ENCODE measurements at places on chromosomes 1 and 21. TPM values are rescaled to one million over a fixed set of nuclear protein-coding genes. Genes with fewer than 3 reads are reported as not detected.
A peak's percentile ranks its signal among the peaks of the same experiment; 100 is the strongest.

GRCh38 chr1:183273300-183273699 lies 87.2 kb downstream of the LAMC2 start:
- no peak overlapping the region for H3K4me3 ChIP-seq
- no peaks in the 10 kb centered on the region for H3K4me1 ChIP-seq
- no peaks in the 10 kb centered on the region for H3K27me3 ChIP-seq
- no peak overlapping the region for H3K27ac ChIP-seq

GRCh38 chr1:100543640-100544039 lies 5.7 kb downstream of the GPR88 start:
- no peak for DNase-seq
- H3K4me1 ChIP-seq = peaks cover 13% of the 10 kb centered on the region
- peaks cover 38% of the 10 kb centered on the region for H3K27me3 ChIP-seq
- no peaks in the 10 kb centered on the region for H3K36me3 ChIP-seq
- no peak overlapping the region for H3K4me3 ChIP-seq
- no peak overlapping the region for H3K27ac ChIP-seq

IKBKE gene
- total RNA-seq = 77.4 TPM

RGS16 gene
- total RNA-seq = 1.7 TPM

DNA sequence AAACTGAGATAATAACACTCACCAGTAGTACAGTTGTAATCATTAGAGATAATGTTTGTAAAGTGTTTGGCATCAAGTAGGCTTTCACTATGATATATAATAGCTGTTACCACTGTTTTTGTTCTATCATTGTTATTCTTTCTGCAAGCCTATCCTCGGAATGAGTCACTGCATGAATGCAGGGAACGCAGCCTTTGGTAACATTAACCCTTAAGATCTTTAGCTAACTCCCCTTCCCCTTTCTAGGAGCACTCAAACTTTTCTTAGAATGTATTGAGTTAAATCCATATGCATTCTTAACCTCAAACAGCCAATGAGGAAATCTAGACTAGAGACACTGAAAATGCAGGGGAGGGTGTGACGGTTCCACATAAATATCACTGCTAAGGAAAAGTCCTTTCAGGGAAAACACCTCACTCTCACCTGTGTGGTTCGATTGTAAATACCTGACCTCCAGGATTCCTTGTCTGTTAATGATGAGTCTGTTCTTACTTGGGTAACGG lies 467.3 kb downstream of the SETD4 start:
- no peaks in the 10 kb centered on the region for H3K27me3 ChIP-seq
- H3K36me3 ChIP-seq = no peaks in the 10 kb centered on the region
- no peak overlapping the region for H3K4me3 ChIP-seq
- DNase-seq = no peak
- no peaks in the 10 kb centered on the region for H3K4me1 ChIP-seq
- no peak overlapping the region for H3K27ac ChIP-seq

GRCh38 chr1:87219626-87220025 lies 109.1 kb upstream of the LMO4 start:
- no peak overlapping the region for H3K27ac ChIP-seq
- no peaks in the 10 kb centered on the region for H3K36me3 ChIP-seq
- H3K4me1 ChIP-seq = no peaks in the 10 kb centered on the region
- no peaks in the 10 kb centered on the region for H3K27me3 ChIP-seq

GRCh38 chr1:59978511-59978910 lies 51.9 kb upstream of the CYP2J2 start:
- H3K4me3 ChIP-seq = no peak overlapping the region
- no peaks in the 10 kb centered on the region for H3K27me3 ChIP-seq
- DNase-seq = no peak
- H3K27ac ChIP-seq = no peak overlapping the region
- H3K4me1 ChIP-seq = peaks cover 8% of the 10 kb centered on the region

DNA sequence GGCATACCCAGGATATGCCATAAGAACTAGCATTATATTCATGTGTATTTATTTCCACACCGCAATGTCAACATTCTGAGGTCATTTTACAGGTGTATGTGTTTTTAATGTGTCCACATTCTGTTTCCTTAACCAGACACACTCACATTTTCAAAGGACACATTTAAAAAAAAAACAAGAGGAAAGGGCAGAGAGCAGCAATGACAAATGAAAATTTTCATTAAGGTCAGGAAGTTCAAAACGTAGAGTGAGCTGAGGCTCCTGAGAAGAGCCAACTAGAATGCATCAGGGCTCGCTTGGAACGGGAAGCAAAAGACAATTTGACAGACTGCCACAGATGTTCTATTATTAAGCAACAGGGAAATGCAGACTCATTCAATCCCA lies 4.8 kb upstream of the GNPAT start:
- H3K36me3 ChIP-seq = peaks cover 12% of the 10 kb centered on the region
- no peak overlapping the region for H3K4me3 ChIP-seq
- no peaks in the 10 kb centered on the region for H3K27me3 ChIP-seq
- peaks cover 52% of the 10 kb centered on the region for H3K4me1 ChIP-seq
- peak overlapping the region; percentile 79 for H3K27ac ChIP-seq

- no peak for DNase-seq
- no peak overlapping the region for H3K27ac ChIP-seq
- H3K27me3 ChIP-seq = no peaks in the 10 kb centered on the region
- H3K4me3 ChIP-seq = no peak overlapping the region
- no peaks in the 10 kb centered on the region for H3K4me1 ChIP-seq
Measured at GRCh38 chr1:91696321-91696720, 189.6 kb downstream of the TGFBR3 start.

- H3K36me3 ChIP-seq = no peaks in the 10 kb centered on the region
- H3K27ac ChIP-seq = no peak overlapping the region
- no peak for DNase-seq
- H3K4me1 ChIP-seq = peaks cover 10% of the 10 kb centered on the region
Measured at GRCh38 chr1:47686731-47687630, 249.1 kb downstream of the FOXD2 start.

F3 gene
- 105 TPM for total RNA-seq

DNA sequence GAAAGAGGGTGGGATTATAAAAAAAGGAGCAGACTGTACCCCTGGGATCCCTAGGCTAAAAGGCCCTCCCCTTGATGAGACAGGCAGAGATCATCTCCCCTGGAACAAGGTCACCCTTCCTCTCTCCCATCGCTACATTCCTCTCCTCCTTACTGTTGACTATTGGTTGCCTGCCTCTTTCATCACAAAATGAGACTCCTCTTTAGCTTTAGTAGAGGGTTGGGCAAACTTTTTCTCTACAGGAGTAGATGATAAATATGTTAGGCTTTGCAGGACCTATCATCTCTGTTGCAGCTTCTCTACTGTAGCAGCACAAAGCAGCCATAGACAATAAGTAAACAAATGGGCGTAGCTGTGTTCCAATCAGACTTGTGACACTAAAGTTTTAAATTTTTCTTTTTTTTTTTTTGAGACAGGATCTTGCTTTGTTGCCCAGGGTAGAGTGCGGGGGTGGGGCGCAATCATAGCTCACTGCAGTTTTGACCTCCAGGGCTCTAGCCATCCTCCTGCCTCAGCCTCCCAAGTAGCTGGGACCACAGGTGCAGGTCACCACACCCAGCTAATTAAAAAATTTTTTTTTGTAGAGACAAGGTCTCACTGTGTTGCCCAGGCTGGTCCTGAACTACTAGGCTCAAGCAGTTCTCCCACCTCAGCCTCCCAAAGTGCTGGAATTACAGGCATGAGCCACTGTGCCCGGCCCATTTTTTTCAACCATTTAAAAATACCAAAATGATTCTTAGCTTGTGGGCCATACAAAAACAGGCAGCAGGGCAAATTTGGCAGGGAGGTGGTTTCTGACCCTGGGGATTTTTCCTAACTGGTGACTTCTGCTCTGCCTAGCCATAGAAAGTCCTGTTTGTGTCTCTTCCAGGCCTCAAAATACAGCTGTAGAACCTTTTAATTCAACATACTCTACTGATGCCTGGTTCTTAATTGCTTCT lies 15.1 kb downstream of the MCL1 start:
- DNase-seq = peak; percentile 53
- peak overlapping the region; percentile 98 for H3K27ac ChIP-seq
- no peak overlapping the region for H3K4me3 ChIP-seq

CSMD2 gene
- not detected for total RNA-seq

- H3K27me3 ChIP-seq = no peaks in the 10 kb centered on the region
- peaks cover 10% of the 10 kb centered on the region for H3K4me1 ChIP-seq
- no peak overlapping the region for H3K27ac ChIP-seq
- DNase-seq = no peak
Measured at GRCh38 chr1:112935461-112936111, 20.4 kb downstream of the SLC16A1 start.

GRCh38 chr1:231093156-231093922 lies 53.3 kb upstream of the FAM89A start:
- H3K4me1 ChIP-seq = no peaks in the 10 kb centered on the region
- no peaks in the 10 kb centered on the region for H3K36me3 ChIP-seq
- no peak overlapping the region for H3K4me3 ChIP-seq
- DNase-seq = no peak
- no peak overlapping the region for H3K27ac ChIP-seq

DNA sequence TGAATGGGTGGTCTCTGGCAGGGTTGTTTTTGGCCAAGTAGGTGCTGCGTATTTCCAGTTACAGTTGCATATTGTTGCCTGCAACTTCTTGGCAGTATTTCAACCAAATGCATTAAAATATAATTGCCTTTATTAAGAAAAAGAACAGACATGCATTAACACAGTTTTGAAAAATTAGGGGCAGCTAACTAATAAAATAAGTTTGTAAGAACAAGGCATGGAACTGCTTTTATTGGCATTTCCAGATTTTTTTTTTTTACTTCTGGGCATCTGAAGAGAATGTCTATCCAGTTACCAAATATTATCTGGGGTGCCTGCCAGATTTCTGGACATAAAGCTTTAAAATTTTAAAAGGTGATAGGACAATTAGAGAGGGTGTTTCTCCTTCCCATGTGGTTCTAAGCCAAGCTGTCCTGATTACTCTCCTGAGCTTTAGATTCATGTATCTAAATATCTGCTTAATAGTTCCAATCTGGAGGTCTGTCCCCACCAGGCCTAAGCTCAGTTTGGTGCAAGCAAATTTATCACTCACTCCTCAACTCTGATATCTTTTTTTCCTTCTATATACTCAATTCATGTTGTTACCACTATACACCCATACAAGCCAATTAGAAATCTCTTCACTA lies 553.3 kb upstream of the USP24 start:
- no peak for DNase-seq
- H3K27ac ChIP-seq = no peak overlapping the region
- no peaks in the 10 kb centered on the region for H3K27me3 ChIP-seq
- H3K4me1 ChIP-seq = no peaks in the 10 kb centered on the region

TFF3 gene
- 374 TPM for total RNA-seq

DNA sequence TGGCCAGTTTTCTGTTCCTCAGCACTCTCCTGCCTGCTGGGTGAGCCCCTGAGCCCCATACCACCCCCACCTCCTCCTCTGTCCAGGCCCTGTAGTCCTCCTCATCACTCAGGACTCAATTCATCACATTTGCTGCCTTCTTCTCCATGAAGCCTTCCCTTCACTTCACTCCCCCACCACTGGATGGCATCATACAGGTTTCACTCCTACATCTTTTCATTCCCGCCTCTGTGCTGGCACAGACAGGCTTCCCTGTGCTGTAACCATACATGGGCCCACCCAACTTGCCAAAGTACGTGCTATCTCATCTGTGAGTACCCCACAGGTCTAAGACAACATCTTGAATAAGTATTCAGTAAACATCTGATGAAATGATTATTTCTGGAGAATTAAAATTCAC lies 56.9 kb downstream of the SLC45A1 start:
- DNase-seq = peak; percentile 49
- H3K36me3 ChIP-seq = no peaks in the 10 kb centered on the region
- peak overlapping the region; percentile 62 for H3K27ac ChIP-seq
- no peaks in the 10 kb centered on the region for H3K27me3 ChIP-seq

GRCh38 chr1:58165073-58165472 lies 381.5 kb downstream of the OMA1 start:
- DNase-seq = no peak
- no peak overlapping the region for H3K27ac ChIP-seq
- no peaks in the 10 kb centered on the region for H3K27me3 ChIP-seq
- H3K4me1 ChIP-seq = no peaks in the 10 kb centered on the region
- no peaks in the 10 kb centered on the region for H3K36me3 ChIP-seq
- no peak overlapping the region for H3K4me3 ChIP-seq

DNA sequence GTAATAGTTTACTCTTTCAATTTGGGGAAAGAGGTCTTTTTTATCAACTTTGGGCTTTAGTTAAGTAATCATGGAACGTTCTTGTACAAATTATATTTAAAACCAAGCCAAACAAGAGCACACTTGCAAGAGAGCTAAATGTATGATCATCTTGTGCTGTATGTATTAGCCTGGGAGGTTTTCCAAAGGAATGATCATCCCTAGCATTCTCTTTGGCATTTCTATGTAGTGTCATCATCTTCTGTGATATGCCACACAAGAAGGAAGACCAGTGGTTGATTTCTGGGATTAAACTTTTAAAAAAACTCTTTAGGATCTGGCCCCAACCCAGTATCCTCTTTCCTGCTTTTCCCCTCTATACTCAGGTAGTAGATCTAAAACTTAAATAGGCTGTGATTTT lies 38.4 kb upstream of the KCNQ4 start:
- no peaks in the 10 kb centered on the region for H3K27me3 ChIP-seq
- peaks cover 18% of the 10 kb centered on the region for H3K4me1 ChIP-seq

C1orf94 gene
- total RNA-seq = not detected

GRCh38 chr21:33391656-33392055 lies 11.6 kb upstream of the IFNGR2 start:
- H3K4me3 ChIP-seq = no peak overlapping the region
- no peaks in the 10 kb centered on the region for H3K4me1 ChIP-seq
- no peak overlapping the region for H3K27ac ChIP-seq
- H3K36me3 ChIP-seq = no peaks in the 10 kb centered on the region

DNA sequence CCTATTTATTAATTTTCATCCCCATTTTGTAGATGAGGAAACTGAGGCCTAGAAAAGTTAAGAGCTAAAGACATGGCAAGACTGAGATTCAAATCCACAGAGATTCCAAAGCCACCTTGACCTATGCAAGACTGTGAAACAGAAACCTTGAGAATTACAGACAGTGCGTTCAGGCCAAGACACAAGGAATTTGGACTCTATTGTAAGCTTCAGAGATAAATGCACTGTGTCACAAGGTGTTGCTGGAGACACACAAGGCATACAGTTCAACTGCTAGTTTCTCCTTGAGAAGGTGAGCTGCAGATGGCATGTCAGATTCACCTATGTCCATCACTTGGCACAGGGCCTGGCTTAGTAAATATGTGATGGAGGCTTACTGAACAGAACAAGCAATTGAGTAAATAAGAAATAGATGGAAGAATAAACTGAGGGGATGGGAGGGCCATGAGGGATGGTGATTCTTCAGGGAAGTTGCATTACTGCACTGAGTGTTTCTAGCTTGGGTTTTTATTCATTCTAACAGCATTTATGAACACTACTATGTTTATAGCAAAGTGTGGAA lies 215.0 kb downstream of the DAB1 start:
- no peak overlapping the region for H3K27ac ChIP-seq
- no peaks in the 10 kb centered on the region for H3K4me1 ChIP-seq
- no peaks in the 10 kb centered on the region for H3K36me3 ChIP-seq
- no peak for DNase-seq

EXO5 gene
- total RNA-seq = 6.7 TPM

BMP8B gene
- 16.8 TPM for total RNA-seq

DNA sequence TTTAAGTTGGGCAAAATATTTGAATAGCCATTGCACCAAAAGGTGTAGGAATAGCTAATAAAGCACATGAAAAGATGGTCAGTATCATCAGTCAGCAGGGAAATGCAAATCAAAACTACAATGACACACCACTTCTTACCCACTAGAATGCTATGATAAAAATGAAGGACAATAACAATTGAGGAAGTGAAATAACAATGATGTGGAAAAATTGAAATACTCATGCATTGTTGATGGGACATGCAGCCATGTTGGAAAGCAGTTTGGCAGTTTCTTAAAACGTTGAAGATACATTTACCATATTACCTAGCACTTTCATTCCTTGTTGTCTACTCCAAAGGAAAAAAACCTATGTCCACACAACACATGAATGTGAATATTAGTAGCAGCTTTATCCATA lies 28.4 kb downstream of the HSD3B1 start:
- no peaks in the 10 kb centered on the region for H3K27me3 ChIP-seq
- no peak for DNase-seq
- H3K27ac ChIP-seq = no peak overlapping the region
- no peaks in the 10 kb centered on the region for H3K4me1 ChIP-seq
- no peak overlapping the region for H3K4me3 ChIP-seq
- no peaks in the 10 kb centered on the region for H3K36me3 ChIP-seq

All from transverse colon (tissue), 4 donors.